Stimulated activated CD4-positive, alpha-beta T cell treated with anti-CD3 and anti-CD28 coated beads, Interleukin-4, amount 100 ng/mL, for 4 hours (primary cell): ENCODE measurements at places on chromosomes 12 and 14.

DNA sequence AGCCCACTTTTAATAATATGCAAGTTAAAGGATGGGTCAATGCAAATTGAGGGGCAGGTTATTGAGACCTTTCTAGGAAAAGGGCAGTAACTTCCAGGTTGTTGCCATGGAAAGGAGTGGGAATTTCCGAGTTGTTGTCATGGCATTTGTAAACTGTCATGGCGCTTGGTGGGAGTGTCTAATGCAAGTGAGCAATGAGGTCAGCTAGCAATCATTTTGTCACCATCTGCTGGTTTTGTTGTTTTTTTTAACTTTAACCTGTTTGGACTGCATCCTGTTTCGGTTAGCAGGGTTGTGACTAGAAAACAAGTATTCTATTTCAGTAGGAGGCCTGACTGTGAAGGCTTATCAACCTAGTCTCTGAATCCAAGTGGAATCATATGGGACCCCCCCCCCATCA is 85.8 kb upstream of the TSPAN11 start:
- no peak for DNase-seq

DNA sequence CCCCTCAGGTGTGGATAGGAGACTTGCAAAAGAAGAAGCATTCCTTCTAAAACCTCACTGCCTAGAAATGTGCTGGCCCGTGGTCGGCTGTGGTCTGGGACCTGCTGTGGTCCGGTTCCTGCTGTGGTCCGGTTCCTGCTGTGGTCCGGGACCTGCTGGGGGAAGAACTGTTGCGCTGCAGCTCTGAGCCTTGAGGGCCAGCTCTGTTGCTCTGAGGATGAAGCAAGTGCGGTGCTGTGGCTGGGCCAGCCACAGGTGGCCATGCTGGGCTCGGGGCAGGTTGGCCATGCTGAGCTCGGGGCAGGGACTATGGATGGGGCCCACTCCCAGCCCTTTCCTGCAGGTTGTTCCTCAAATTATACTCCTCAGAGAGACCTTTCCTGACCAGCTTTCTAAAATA is 5.2 kb downstream of the NRXN3 start:
- DNase-seq = no peak

GRCh38 chr14:21780429-21781084 is 106.9 kb upstream of the OR4E1 start:
- no peak for DNase-seq

GRCh38 chr12:12488296-12488695 is 74.4 kb downstream of the DUSP16 start:
- DNase-seq = no peak

DNA sequence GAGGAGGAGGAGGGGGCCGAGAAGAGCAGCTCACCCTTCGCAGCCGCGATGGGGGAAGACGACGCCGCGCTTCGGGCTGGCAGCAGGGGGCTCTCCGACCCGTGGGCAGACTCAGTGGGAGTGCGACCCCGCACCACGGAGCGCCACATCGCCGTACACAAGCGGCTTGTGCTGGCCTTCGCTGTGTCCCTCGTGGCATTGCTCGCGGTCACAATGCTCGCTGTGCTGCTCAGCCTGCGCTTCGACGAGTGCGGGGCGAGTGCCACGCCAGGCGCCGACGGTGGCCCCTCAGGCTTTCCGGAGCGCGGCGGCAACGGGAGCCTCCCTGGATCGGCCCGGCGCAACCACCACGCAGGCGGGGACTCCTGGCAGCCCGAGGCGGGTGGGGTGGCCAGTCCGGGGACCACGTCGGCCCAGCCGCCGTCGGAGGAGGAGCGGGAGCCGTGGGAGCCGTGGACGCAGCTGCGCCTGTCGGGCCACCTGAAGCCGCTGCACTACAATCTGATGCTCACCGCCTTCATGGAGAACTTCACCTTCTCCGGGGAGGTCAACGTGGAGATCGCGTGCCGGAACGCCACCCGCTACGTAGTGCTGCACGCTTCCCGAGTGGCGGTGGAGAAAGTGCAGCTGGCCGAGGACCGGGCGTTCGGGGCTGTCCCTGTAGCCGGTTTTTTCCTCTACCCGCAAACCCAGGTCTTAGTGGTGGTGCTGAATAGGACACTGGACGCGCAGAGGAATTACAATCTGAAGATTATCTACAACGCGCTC is 745 bp downstream of the TRHDE start:
- no peak for DNase-seq
